Suppressor macrophage treated with lipopolysaccharide for 4 hours (primary cell): ENCODE measurements at places on chromosomes 11 and 22.
A peak's percentile ranks its signal among the peaks of the same experiment; 100 is the strongest.

- no peak for DNase-seq
Measured at GRCh38 chr11:78223320-78223954, 34.7 kb downstream of the USP35 start.

- DNase-seq: no peak
Measured at GRCh38 chr11:36308577-36308976, 12.5 kb downstream of the PRR5L start.

DNA sequence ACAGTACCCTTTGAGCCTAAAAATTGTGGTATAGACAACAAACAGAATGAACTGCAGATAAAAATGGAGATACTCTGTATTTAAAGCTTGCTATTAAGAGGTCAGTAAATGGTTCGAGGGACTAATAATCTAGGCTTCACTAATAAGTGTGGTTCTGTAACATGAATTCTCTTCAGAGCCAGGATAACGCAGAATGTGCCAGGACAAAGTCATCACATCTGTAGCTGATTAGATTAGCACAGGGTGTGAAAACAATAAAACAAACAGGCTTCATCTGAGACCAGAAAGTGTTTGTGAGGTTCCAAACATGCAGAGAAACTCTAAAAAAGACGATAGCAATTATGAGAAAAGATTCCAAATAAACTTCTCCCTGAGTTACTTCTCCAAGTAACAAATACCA is 89.1 kb upstream of the LUZP2 start:
- no peak for DNase-seq

GRCh38 chr11:132072044-132072857 is 701.8 kb downstream of the NTM start:
- DNase-seq: no peak

- no peak for DNase-seq
Measured at GRCh38 chr11:118443590-118444218, 7.4 kb downstream of the KMT2A start.

DNA sequence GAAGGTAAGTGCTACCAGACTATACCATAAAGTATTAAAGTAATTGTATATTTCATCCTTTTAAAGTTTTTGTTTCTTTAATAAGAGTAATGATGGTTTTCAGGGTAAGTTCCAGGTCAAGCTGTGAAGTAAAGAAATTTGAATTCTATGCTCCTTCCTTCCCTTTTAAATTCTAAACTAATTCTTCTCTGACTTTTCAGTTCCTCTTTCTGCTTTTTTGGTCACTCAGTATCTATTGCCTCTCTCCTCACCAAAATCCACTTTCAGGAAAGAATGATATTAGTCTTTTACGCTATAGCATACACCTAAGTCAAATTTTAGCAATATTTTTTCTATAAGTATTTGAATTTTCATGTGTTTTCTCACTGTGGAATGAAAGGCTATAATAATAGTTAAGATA is 8.2 kb downstream of the MMP8 start:
- DNase-seq: no peak

DNA sequence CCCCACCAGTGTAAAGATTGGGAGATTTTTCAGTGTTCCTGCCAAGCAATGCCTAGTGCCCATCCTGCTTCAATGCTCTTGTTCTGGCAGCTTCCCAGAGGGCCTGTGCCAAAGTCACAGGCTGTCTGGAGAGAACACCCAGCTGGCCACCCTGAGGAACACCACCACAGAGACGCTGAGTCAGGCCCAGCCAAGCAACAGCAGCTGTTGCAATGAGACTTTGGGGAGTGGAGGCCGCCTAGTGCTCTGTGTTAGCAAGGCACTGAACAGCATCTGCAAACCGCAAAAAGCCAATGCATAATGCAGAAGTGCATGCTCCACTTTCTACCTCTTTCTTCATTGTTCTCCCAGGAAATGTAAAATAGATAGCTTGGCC is 168.1 kb downstream of the NXPE2 start:
- DNase-seq: no peak

GRCh38 chr22:49116021-49116420 is 711.7 kb downstream of the BRD1 start:
- DNase-seq: no peak

GRCh38 chr11:123316003-123316402 is 114.1 kb upstream of the GRAMD1B start:
- DNase-seq: peak; percentile 35
